ENCODE measurements at places on chromosomes 6 and 20.

DNA sequence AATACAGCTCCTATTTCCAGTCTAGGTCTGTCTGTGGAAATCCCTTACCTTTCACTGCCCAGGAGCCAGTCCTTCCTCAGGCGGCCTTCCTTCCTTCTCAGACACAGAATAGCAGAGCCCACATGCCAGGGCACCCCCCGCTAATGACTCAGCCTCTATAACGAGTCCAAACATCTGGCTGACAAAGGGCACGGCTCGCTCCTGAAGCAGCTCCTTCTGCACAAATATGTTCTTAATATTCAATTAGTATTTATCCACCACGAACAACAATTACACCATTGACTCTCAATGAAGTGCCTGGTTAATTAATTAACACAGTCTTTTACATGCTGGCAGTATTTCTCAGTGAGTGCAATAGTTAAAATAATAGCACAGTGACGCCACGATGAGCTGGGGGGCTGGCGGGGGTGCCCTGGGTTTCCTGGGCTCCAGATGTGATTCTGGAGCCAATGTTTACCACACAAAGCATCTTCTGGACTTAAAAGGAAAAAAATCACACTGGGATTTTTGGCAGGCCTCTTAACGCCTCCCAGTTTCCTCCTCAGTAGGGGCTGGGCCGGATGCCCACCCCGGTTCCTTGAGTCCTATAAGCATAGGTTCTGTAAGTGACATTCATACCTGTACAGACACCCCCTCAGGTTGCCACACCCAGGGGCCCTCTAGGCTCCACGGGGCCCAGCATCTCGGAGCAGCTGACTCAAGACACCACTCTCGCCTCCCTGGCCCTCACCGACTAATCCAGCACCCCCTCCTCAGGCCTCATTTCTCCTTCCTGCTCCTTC, 158.6 kb upstream of the MLN start:
- no peak for DNase-seq

DNA sequence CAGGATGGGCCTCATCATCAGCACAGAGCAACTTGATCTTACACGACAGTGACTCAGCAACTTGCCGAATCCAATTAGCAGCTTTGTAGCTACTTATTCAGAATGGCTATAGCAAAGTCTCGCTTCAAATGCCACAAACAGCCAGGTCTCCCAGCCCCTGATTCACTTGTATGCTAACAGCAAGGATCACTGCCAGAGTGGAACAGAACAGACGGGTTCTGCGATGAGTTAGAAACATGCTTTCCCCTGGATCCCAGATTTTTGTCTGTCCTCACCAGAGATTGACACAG, 254.4 kb downstream of the NRN1 start:
- DNase-seq, result no peak

- no peak for DNase-seq
These were observed 47.7 kb downstream of the BANF2 start for GRCh38 chr20:17747431-17747846.

DNA sequence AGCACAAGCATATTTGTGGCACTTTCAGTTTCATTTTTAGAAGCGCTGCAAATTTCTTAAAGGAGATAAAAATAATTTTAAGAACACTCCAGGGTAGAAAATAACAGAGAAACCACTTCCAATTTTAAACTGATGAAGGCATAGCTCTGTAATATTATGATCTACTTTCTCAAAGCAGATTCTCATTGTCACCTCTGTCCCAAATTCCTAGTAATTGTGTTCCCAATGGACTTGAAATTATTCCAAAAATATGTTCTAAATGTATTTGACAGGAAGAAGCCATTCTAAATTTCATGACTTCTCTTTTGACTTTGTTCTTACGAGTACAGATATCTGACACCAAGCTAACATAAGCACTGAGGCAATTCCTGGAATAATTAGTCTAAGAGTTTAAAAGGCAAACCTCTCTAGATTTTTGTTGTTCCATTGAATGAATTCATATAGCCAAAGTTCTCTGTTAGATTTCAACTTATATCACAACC, 140.2 kb upstream of the CARMIL1 start:
- no peak for DNase-seq

- DNase-seq, result no peak
These were observed 13.0 kb downstream of the RPRD1B start for GRCh38 chr20:38046572-38046971.

GRCh38 chr6:131159578-131159977, 24.3 kb downstream of the AKAP7 start:
- no peak for DNase-seq

DNA sequence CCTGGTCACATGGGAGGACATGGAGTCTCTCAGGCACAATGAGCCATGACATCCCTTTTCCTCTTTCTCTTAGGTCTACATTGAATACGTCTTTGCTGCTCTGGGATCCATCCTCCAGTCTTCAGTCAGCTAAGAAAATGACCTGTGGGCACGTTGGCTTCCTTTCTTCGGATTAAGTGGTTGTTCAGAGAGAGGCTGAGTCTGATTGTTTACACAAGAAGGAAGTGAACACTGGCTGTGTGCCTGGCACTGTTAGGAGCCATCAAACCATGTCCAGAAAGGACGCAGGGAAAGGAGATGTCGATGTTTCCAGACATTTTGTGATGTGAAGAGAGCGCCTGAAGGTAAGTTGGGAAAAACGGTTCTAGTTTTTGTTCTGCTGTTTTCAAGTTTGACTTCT, 309.9 kb upstream of the CDYL start:
- DNase-seq, result no peak

GRCh38 chr6:46849361-46849690, 56.1 kb downstream of the MEP1A start:
- no peak for DNase-seq

DNA sequence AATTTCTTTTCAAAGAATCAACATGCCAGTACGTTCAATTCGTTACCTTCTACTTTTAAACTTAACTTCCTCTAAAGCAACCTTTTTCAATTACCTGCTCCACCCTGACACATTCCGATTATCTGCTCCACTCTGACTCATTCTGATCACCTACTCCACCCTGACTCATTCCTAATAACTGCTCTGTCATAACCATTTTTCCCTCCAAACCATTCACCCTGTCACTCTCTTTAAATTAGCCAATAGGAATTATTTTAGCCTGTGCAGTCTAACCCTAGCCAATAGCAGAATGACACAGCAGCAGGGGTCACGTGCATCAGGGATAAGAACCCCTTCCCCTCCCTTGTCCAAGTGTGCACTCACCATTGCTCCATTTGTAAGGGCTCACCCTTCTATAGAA, 557.4 kb upstream of the EYS start:
- no peak for DNase-seq

- DNase-seq, result no peak
These were observed 258.2 kb upstream of the NT5E start for GRCh38 chr6:85191656-85192055.

DNA sequence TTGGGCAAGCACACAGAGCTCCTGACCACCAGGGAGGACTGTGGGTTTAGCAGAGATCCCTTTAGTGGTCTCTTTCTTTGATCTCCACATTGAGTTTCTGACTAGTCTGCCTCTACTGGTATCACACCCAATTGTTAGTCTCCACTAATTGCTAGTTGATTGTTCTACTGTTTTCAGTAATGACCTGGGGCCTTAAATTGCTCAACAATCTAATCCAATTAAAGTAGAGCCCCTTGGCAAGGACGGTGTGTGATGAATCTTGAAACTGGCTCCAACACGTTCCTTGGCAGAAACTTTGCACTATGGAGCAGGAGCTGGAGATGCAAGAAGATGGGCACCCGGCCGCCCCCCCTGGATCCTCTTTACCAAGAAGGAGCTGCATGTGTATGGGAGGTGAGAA, 12.3 kb downstream of the FAM50B start:
- no peak for DNase-seq

DNA sequence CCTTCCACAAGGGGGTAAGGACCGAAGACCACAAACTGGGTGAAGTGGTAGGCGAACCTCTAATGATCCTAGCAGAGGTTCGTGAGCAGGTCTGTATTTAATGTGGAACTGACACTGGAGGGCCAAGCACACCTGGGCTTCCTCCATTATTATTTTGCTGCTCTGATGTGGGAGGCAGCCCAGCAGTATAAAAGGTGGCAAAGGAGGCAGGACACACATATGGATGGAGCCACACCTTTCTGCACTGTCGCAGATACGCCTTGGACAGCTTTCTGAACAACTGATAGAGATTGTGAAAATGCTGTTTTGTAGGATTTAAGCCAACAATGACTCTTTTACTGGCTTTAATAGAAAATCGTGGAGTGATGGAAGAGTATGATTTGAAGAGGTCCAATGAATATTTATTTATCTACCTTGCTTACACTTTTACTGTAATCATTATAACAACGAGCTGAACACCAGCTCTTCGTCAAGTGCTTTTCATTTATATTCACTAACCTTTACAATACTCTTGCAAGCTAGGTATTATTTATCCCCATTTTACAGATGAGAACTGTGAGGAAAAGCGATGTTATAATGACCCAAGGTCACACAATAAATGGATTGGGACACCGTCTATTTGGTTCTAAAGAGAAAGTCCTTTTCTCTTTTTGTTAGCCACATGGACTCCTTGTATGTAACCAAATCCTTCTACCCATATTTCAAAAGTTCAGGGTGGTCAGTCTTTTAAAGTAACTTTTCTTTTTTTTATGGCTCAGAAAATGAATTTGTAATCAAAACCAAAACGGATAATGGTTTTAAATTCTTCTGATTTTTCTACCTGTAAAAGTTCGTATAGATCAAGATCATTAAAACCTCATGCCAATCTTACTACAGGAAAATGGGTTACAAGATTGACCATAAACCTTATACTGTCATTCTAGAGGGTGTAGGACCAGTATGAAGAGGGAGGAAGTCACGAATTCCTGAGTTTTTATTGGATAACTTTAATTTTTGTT, 116.9 kb downstream of the UTRN start:
- no peak for DNase-seq

GRCh38 chr20:35325401-35325800, 33.2 kb upstream of the FAM83C start:
- no peak for DNase-seq

- DNase-seq, result no peak
These were observed 534.1 kb upstream of the JAG1 start for GRCh38 chr20:11207749-11208502.

GRCh38 chr6:152723398-152723797, 25.7 kb downstream of the MYCT1 start:
- DNase-seq, result no peak

- DNase-seq, result no peak
These were observed 33.2 kb downstream of the CLIC5 start for GRCh38 chr6:45982280-45983036.

GRCh38 chr6:169452117-169452868, 198.6 kb upstream of the THBS2 start:
- DNase-seq, result no peak

- DNase-seq, result no peak
These were observed 143.3 kb downstream of the SCP2D1 start for GRCh38 chr20:18956890-18957289.

DNA sequence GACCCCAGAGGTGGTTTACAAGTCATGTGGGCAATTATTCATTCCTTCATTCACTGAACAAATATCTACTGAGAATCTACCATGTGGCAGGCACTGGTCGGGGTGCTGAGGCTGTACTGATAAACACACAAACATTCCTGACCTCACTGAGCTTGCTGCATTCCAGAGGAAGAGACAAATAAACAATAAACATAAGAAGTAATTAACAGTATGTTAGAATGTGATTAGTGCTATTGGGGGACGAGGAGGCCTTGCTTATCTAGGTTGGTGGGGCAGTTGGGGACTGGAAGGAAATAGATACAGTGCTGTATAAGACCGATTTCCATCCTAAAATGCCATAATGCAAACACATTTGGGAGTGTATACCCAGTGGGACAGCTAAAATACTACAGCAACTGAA, 44.1 kb downstream of the MAK start:
- DNase-seq, result no peak

DNA sequence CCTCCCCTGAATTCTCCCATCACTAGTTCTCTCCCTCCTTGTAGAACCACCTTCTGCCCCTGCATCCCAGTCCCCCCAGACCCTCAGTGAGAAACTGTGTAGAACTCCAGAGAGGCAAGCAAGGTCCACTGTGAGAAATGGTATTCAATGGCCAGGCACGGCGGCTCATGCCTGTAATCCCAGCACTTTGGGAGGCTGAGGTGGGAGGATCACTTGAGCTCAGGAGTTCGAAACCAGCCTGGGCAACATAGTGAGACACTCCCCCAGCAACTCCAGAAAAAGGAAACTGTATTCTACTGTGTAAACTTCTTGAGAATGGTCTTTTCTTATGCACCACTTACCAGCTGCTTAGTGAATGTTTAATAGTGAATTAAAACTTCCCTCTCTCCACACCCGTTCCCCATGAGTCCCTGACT, 8.2 kb upstream of the CD83 start:
- DNase-seq, result no peak

GRCh38 chr20:33014336-33015113, 7.0 kb downstream of the BPIFB2 start:
- no peak for DNase-seq

- DNase-seq, result no peak
These were observed 4.2 kb upstream of the APMAP start for GRCh38 chr20:24996449-24997377.

DNA sequence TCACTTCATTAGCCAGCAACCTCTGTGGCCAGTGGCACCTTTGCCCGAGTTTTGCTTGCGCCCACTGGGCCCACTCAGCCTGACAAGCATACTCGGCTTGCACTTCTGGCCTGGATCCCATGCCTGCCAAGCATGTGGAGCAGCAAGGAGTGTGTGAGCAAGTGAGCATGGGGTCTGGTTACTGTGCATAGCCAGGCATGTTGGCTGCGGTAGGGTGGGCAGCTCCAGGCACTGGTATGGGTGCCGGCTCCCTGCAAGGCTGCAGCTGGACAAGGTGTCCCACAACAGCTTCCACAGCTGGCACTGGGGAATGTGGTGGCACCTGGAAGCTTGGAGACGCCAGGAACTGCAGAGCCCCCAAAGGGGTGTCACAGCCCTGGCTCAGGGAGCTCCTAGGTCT, 510.0 kb downstream of the ADGRB3 start:
- no peak for DNase-seq

DNA sequence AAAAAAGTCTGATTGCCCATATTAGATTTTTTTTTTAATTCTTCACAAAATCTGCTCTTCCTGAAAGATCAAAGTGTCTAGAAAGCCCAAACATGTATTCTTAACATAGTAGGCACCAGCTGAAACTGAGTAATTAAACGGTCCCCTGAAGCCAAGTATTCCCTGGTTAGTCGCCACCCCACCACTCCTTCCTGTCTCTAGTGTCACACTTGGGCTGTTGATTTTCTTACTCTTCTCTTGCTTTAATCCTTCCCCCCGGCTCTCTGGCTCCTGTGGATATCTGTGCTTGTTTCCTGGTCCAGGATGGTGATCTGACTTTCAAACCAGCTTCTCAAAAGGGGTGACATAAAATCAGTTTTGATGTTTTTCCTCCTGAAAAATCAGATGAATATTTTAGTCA, 162.9 kb downstream of the QKI start:
- DNase-seq, result no peak

- no peak for DNase-seq
These were observed 142.5 kb upstream of the ARG1 start for GRCh38 chr6:131430531-131430930.

DNA sequence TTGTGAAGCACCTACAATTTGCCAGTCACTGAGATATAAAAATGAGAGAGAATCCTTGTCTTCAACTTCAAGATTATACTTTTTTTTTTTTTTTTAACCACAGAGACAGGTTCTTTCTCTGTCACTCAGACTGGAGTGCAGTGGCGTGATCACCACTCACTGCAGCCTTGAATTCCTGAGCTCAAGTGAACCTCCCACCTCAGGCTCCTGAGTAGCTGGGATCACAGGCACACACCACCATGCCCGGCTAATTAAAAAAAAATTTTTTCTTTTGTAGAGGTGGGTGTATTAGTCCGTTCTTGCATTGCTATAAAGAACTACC, 51.6 kb upstream of the PMEPA1 start:
- DNase-seq, result no peak

All from activated CD4-positive, alpha-beta T cell treated with anti-CD3 and anti-CD28 coated beads for 4 hours (primary cell).